CD14-positive monocyte (primary cell): ENCODE measurements at places on chromosomes 1 and 21. TPM values are rescaled to one million over a fixed set of nuclear protein-coding genes. Genes with fewer than 3 reads are reported as not detected.

- DNase-seq: no peak
- no peak overlapping the region for H3K27ac ChIP-seq
- no peak overlapping the region for H3K4me3 ChIP-seq
Measured at GRCh38 chr1:33443705-33444180, 12.8 kb upstream of the PHC2 start.

DNA sequence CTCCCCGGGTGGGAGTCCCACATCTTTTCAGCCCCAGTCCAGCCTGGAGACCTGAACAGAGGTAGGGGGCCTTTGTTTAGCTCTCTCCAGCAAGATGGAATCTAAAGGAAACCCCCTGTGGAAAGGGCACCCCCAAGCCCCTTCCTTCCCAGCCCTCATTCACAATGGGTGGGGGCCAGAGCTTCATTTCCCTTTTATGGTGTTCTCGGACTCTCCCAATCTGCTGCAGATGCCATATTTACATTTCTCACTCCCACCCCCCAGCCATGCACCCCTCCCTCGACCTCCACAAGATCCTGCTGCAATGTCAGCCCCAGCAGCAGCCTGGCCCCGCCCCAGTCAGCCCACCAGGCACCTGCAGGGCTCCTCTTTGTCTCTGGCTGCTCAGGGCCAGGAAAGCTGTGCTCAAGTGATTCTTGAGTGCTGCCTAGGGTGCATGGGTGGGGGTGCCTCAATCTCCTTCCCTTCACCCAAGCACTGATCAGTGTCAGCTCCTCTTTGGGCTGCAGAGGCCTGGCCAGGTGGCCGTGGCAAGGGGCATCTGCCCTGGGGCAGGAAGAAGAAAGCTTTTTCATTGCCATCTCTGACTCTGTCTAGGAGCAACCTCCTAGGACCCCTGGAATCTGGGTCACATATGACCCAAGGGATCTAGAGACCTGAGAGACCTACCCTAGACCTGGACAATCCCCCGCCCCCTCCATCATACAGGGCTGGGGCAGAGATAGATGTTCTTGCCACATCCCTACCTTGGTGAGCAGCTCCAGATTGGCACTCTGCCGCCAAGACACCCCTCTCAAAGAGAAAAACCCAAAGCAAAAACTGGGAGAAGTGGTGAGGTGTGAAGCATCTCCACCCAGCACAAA, 1.7 kb downstream of the KIF21B start:
- peak overlapping the region; percentile 74 for H3K4me3 ChIP-seq
- H3K36me3 ChIP-seq: no peaks in the 10 kb centered on the region
- no peak for DNase-seq
- H3K27ac ChIP-seq: no peak overlapping the region
- peaks cover 95% of the 10 kb centered on the region for H3K4me1 ChIP-seq
- H3K27me3 ChIP-seq: no peaks in the 10 kb centered on the region

- no peak for DNase-seq
- H3K4me3 ChIP-seq: no peak overlapping the region
- no peaks in the 10 kb centered on the region for H3K27me3 ChIP-seq
- H3K27ac ChIP-seq: no peak overlapping the region
- no peaks in the 10 kb centered on the region for H3K36me3 ChIP-seq
Measured at GRCh38 chr21:33080376-33080775, 10.4 kb downstream of the OLIG1 start.

- no peak for DNase-seq
- H3K4me1 ChIP-seq: no peaks in the 10 kb centered on the region
- no peaks in the 10 kb centered on the region for H3K36me3 ChIP-seq
Measured at GRCh38 chr1:104906141-104906540, 1156.4 kb downstream of the AMY1C start.

DNA sequence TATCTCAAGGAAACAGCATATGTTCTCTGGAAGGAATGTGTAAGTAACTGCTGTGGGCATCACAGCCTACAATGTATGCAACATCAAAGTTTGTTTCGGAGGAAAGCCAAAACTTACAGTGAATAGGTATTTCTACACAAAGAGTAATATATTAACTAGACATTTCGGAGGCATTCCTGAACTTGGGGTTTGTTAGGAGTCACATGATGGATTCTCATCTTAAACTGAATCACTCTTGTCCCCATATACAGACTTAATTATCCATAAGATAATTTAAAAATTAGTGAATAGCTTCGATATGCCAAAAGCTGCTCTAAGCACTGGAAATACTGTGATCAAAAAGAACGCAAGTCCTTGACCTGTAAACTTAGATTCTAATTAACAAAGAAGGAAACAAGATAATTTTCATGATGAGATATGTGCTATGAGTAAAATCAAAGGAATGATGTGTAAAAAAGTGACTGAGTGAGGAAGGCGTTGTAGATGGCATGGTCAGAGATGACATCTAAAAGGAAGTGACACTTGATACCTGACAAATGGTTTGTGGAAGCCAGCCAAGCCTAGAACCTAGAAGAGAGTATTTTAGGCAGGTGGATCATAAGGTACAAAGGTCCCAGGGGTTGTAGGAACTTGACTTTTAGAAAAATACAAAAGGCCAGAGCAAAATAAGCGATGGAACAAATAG, 273.1 kb downstream of the MRPL39 start:
- H3K4me3 ChIP-seq: no peak overlapping the region
- no peak overlapping the region for H3K27ac ChIP-seq
- H3K4me1 ChIP-seq: no peaks in the 10 kb centered on the region
- DNase-seq: no peak

GRCh38 chr1:208557046-208557722, 313.0 kb upstream of the PLXNA2 start:
- no peaks in the 10 kb centered on the region for H3K27me3 ChIP-seq
- no peaks in the 10 kb centered on the region for H3K4me1 ChIP-seq
- no peak overlapping the region for H3K27ac ChIP-seq
- H3K36me3 ChIP-seq: no peaks in the 10 kb centered on the region
- no peak for DNase-seq
- no peak overlapping the region for H3K4me3 ChIP-seq

- no peak overlapping the region for H3K27ac ChIP-seq
- no peak for DNase-seq
- no peaks in the 10 kb centered on the region for H3K36me3 ChIP-seq
- H3K4me1 ChIP-seq: no peaks in the 10 kb centered on the region
Measured at GRCh38 chr1:57222801-57223200, 201.1 kb downstream of the DAB1 start.

GRCh38 chr1:174167265-174167803, 8.0 kb downstream of the RABGAP1L start:
- no peaks in the 10 kb centered on the region for H3K27me3 ChIP-seq
- no peak overlapping the region for H3K27ac ChIP-seq
- H3K4me3 ChIP-seq: no peak overlapping the region
- no peaks in the 10 kb centered on the region for H3K36me3 ChIP-seq

DNA sequence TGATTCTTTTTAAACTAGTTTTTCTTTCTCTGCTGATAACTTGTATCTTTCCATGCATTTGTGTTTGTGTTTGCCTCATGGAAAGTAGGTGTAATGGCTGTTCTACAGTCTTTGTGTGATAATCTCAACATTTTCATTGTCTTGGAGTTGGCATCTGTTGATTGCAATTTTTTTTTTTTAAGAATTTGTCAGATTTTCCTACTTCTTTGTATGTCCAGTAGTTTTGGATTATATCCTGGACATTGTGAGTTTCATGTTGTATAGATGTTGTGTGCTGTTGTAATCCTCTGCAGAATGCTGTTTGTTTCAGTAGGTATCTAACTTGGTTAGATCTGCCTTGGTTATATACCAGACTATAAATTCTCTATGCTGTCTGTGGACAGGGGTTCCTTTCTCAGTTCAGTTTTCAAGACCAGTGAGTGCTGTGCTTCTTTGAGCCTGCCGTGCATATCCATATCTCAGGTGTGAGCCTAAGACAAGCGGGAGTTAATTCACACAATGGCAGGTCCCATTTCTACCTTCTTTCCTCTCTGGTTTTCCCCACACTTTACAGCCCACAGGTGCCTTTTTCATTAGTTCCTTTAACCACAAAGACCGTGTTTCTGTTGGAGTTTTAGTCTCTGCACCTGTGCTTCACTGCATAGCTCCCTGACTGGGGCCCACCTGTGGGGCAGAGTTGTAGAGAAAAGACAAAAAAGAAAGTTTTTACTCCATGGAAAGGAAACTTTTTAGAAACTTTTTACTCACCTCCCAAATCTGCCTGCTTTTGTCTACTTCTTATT, 69.9 kb downstream of the ITSN1 start:
- H3K27me3 ChIP-seq: no peaks in the 10 kb centered on the region
- H3K27ac ChIP-seq: no peak overlapping the region
- H3K36me3 ChIP-seq: no peaks in the 10 kb centered on the region
- H3K4me3 ChIP-seq: no peak overlapping the region

DNA sequence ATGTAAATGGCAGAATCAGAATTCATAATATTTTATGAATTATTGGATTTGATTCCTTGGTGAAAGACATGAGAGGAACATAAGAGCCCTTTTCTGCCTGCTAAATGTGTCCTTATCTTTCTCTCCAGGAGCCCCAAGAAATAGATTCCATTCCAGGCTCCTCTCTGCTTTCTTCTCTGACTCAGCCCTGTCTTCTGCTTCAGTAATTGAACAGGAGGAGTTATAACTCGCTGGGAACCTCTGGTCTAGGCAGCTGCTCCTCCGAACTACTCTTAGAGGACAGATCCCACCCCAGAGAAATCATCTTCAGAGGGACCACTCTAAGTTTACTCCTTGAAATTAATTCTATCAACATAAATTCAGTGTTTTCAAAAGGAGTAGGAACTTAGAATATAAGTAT, 78.4 kb downstream of the RGS21 start:
- H3K27ac ChIP-seq: no peak overlapping the region
- DNase-seq: no peak
- H3K36me3 ChIP-seq: no peaks in the 10 kb centered on the region
- no peaks in the 10 kb centered on the region for H3K4me1 ChIP-seq
- H3K4me3 ChIP-seq: no peak overlapping the region

DNA sequence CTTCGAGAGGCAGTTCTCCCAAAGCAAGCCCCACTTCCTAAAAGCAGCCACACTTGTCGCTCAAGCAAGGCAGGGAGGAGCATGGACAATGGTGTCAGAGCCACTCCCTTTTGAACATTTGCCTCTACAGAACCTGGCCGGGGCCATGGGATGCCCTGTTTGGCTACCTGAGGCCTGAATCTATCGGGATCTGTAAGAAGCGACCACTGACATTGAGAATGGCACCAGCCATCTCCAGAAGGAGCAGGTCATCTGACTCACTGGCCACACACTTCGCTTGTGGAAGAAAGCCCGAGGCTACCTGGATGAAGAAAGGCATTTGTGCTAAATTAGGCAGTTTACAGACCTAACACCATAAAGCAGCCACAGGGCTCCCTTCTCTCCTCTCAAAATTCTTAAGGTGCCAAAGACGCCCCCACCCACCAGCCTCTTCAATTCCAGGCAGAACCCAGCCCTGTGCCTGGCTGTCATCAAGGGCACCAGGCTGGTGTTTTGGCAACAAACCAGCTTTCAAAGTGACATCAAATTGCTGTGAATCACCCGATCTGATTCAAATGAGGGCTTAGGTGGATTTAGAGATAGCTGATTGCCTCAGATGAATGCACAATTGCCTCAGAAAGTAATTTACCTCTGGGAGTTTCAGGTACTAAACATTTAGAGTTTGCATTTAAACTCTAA, 104.8 kb downstream of the ETS2 start:
- H3K4me1 ChIP-seq: no peaks in the 10 kb centered on the region
- no peak overlapping the region for H3K4me3 ChIP-seq
- H3K27ac ChIP-seq: no peak overlapping the region
- no peak for DNase-seq
- no peaks in the 10 kb centered on the region for H3K27me3 ChIP-seq
- no peaks in the 10 kb centered on the region for H3K36me3 ChIP-seq

GRCh38 chr1:234532503-234532922, 53.5 kb upstream of the TARBP1 start:
- peak; percentile 77 for DNase-seq
- no peaks in the 10 kb centered on the region for H3K27me3 ChIP-seq
- peaks cover 56% of the 10 kb centered on the region for H3K4me1 ChIP-seq
- H3K36me3 ChIP-seq: no peaks in the 10 kb centered on the region

Gene NLRP3
- polyA plus RNA-seq: 56.2 TPM

Gene CYP4Z1
- polyA plus RNA-seq: not detected

Gene FGR
- polyA plus RNA-seq: 1,340 and 1,526 TPM in 2 replicates

Gene OLFML2B
- polyA plus RNA-seq: 1.3 and 1.4 TPM in 2 replicates

Gene SMIM11
- polyA plus RNA-seq: 1.8 and 2.2 TPM in 2 replicates
